Cardiac septum (tissue), 1 donor: ENCODE measurements at places on chromosomes 1 and 21.

DNA sequence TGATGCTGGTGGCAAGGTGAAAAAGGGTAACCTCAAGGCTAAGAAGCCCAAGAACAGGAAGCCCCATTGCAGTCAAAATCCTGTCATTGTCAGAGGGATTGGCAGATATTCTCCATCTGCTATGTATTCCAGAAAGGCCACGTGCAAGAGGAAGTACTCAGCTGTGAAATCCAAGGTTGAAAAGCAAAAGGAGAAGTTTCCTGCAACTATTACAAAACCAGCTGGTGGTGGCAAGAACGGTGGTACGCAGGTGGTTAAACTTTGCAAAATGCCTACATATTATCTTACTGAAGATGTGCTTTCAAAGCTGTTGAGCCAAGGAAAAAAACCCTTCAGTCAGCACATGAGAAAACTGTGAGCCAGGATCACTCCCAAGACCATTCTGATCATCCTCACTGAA lies 13.7 kb upstream of the VPS45 start:
- no peak for DNase-seq

GRCh38 chr21:31665397-31665796 lies 5.9 kb downstream of the SOD1 start:
- no peak for DNase-seq

- DNase-seq = no peak
These were observed 7.6 kb upstream of the C1orf116 start for GRCh38 chr1:207040181-207040533.

DNA sequence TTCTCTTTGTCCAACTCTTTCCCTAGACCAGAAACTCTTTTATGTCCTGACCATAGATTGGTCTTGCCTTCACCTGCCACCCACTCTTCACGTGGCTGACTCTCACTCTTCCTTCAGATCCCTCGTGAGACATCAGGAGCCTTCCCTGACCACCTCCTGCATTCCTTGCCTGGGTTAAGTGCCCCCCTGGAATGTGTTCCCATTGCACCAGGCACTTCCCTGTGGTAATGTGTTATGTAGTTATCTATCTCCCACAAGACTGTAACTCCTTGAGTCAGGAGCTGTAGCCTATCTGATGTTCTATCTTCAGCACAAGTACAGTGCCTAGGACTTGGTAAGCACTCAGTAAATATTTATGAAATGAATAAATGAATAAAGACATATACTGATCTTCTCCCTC lies 111.2 kb upstream of the CTTNBP2NL start:
- DNase-seq = no peak

- DNase-seq = no peak
These were observed at the start of gene CRABP2 for GRCh38 chr1:156705321-156705917. TSS of gene CRABP2 (minus strand) at chr1:156705583. CDS start at chr1:156705446, 137 bp downstream.

DNA sequence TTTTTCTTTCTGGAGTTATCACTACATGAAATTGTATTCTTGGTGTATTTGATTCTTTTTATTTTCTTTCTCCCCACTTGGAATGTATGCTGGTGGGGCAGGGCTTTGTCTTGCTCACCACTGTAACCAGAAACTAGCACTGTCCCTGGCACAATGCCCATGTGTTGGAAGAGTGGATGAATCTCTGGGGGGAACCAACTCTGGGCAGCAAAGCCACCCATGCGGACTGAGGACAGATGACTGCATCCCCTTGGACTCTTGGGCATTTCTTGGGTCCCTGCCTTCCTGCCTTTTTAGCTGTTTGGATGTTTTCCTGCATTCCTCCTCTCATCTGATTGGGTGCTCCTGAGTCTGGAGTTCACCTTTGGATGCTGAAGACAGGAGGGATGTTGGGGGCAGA lies 6.1 kb downstream of the CYP4B1 start:
- DNase-seq = no peak

- no peak for DNase-seq
These were observed 6.1 kb upstream of the S100A2 start for GRCh38 chr1:153571706-153572105.

DNA sequence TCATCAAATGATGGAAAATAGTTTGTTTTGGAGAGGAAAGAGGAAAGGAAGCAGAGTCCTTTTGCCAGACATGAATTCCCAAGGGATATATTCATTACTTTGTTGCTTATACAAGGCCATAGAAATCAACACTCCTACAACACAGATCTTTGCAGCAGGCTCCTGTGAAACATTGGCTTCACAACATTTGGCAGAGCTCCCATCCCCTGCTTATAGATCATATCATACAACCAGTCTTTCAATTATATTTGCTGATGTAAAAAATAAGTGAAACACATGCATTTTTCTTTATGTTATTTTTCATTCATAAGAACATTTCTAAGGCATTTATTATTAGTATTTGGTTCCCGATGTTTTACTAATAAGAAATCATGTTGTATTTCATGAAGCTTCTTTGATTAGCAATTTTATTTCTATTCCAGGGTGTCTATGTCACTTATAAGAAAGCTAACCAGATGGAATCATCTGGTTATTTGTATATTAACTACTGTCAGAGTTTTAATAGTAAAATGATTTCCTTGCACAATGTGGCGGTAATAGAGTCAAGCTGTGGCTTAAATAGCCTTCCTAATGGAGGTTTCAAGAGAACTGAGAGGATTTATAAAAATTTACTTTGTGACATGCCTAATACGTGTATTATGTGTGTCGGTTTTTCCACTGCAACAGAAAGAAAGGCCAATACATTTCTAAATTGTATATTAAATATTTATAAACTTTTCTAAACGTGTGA lies 470.3 kb upstream of the NCAM2 start:
- DNase-seq = no peak

GRCh38 chr1:51444534-51445192 lies 74.4 kb downstream of the EPS15 start:
- no peak for DNase-seq

- no peak for DNase-seq
These were observed 4.1 kb upstream of the PCP4 start for GRCh38 chr21:39863111-39863510.

- DNase-seq = peak; percentile 85
These were observed 5.0 kb downstream of the PRELP start for GRCh38 chr1:203480525-203481084.

DNA sequence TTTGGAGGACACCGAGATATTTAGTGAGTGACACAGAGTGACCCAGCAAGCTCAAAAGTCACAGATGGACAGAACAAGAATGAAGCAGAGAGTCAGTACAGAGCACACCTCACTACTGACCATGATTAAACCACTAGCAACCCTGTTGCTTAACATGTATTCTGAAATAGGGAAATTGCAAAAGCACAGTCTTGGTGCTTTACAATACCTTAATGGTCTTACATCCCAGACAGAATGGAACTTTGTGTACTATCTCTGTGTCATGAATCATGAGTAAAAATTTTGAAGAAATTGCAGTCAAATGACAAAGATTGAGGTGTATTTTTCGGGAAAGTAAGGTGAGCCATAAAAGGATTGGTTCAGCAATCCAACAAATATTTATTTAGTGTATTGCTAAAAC lies 2.7 kb upstream of the SAMSN1 start:
- DNase-seq = no peak

GRCh38 chr1:118116401-118116800 lies 68.6 kb downstream of the SPAG17 start:
- no peak for DNase-seq

- DNase-seq = no peak
These were observed 35.8 kb downstream of the OLFML3 start for GRCh38 chr1:114015075-114015474.

GRCh38 chr1:196387766-196388165 lies 220.5 kb downstream of the KCNT2 start:
- no peak for DNase-seq

GRCh38 chr1:88773540-88774150 lies 89.6 kb downstream of the PKN2 start:
- no peak for DNase-seq

- DNase-seq = peak; percentile 51
These were observed 70.2 kb downstream of the TRIM11 start for GRCh38 chr1:228336308-228337030.

DNA sequence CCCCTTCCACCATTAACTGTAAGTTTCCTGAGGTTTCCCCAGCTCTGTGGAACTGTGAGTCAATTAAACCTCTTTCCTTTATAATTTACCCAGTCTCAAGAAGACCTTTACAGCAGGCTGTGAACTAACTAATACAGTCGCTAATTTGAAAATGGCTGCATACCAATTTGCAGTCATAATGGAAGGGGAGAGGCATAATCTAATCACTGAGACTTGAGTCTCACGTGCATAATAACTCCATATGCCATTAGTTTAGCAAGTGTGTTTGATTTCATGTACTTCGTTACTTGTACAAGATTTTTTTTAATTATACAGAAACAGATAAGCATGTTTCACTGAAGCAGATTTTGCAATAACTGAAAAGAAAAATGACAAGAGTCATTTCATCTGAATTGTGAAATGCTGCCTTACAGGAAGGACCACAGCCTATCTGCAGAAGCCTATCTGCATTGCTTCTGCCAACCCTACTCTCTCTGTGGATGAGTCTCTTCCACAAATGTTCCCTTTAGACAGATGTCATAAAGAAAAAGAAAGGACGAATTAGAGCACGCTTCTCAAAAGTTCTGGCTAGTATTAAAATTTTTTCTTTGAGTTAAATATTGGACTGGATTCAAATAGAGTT lies 99.1 kb downstream of the PTGER3 start:
- no peak for DNase-seq

DNA sequence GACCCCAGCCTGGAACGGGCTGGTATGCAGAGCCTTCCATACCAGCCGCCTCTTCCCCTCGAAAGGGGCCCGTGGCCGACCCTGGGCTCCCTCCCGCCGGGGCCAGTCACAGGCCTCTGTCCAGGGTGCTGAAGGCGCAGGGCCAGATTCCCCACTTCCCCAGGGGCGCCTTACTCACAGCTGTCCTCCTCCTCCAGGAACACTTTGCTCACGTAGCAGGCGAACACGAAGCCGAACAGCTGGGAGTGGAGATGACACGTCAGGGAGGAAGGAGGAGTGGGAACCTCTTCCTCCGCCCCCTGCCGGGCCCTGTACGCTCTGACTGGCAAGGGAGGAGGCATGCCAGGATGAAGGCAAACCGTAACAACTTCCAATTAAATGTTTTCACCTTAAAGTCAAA lies 57.3 kb downstream of the NKAIN1 start:
- DNase-seq = peak; percentile 84

DNA sequence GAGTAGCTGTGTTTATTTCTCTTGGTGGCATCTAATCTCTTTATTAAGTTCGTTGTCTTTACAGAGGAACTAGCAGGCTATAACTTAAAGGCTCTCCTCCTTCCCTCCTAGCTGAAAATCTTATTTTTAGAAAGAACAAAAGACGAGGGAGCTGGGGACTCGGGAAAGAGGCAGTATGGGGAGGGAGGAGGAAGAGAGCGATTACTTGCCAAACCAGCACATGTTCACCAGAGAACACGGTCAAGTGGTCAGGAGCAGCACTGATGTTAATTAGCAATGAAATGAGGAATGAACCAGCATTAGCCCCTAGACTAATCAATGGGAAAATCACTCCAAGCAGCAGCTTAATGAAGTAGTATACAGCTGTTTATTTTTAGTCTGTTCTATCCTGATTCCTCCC lies 171.3 kb upstream of the ESRRG start:
- DNase-seq = no peak

GRCh38 chr1:29520571-29521437 lies 284.5 kb downstream of the PTPRU start:
- no peak for DNase-seq

- no peak for DNase-seq
These were observed 112.6 kb downstream of the NOS1AP start for GRCh38 chr1:162182090-162182489.

GRCh38 chr1:202010180-202011015 lies at the start of gene ELF3:
TSS of gene ELF3 (plus strand) at chr1:202010587. CDS start at chr1:202011137, 550 bp downstream.
- DNase-seq = no peak

GRCh38 chr1:41617336-41617735 lies 132.9 kb upstream of the EDN2 start:
- no peak for DNase-seq

DNA sequence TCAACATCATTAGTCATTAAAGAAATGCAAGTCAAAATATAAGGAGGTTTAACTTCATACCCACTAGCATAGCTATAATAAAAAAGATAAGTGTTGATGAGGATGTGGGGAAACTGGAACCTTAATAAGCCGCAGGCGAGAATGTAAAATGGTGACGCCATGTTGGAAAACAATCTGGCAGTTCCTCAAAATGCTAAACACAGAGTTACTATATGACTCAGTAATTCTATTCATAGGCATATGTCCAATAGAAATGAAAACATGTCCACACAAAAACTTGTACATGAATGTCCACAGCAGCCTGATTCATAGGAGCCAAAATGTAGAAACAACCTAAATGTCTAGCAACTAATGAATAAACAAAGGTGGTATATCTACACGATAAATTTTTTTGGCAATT lies 23.2 kb downstream of the DDX59 start:
- no peak for DNase-seq

DNA sequence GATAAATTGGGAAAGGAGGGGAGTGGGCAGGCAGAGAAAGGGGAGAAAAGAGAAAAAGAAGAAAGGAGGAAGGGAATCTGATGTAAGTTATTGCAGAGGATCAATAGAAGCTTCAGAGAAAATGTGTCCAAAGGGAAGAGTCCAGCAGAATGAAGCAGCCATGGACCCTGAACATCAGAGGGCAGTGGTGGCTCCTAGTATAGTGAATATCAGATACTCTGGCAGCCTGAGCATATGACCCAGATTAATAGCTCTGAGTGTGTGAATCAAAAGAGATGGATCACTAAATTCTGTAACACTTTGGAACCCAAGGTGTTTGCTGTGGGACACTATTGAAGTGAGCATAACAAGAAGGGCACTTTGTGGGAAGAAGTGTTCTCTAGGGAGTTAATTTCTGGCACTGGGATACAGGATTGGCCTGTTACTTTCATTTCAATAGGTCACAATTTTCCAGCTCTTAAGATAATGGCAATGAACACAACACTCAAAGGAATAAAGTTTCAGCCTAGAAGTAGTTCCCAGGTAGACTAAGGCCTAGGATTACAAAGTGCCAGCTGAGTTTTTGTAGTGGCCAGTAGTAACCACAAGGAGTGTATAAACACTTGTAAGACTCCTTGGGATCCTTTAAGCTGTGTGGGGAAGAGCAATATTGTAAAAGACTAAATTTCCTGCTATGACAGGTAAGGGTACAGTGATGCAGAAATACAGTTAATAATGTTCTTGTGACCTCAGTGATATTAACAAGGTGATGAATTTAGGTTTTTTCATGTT lies 164.5 kb upstream of the BEND5 start:
- DNase-seq = no peak

- DNase-seq = no peak
These were observed 178.0 kb downstream of the TOMM20 start for GRCh38 chr1:234950598-234950997.
